ENCODE measurements at places on chromosomes 3 and 15.

- DNase-seq = no peak
Measured at GRCh38 chr15:28963711-28964081, 77.9 kb downstream of the APBA2 start.

- no peak for DNase-seq
Measured at GRCh38 chr3:68378631-68379030, 553.7 kb downstream of the TAFA4 start.

DNA sequence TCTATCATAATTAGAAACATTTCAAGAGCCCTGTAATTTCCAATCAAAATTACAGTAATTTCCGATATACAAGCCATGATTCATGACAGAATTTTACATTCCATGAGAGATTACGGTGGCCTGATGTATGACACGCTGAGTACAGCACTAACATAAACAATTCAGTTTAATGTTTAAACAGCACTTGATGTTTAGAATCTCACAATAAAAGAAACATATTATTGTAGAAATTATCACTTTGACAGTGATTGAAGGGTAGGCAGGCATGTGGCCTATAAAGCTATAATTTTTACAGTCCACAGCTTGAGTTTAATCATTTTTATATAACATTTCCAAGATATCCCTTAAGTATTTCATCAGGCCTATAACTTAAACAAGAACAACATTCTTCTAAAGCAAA is 48.5 kb downstream of the SATB1 start:
- DNase-seq = no peak

DNA sequence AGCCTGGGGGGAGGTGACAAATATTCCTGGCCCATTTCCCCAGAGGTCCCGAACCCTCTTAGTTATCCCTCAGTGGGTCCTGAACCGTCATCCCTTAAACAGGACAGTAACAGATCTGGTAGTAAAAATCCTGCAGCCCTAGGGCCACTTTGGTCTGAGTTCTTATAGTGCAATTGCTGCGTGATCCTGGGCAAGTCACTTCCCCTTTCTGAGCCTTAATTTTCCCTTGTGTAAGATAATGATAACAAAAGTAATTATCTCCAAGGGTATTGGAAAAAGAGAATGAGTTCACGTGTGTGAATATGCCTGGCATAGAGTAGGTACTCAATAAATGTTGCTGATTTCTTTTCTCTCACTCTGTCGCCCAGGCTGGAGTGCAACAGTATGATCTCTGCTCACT is 2.9 kb upstream of the JAGN1 start:
- no peak for DNase-seq

DNA sequence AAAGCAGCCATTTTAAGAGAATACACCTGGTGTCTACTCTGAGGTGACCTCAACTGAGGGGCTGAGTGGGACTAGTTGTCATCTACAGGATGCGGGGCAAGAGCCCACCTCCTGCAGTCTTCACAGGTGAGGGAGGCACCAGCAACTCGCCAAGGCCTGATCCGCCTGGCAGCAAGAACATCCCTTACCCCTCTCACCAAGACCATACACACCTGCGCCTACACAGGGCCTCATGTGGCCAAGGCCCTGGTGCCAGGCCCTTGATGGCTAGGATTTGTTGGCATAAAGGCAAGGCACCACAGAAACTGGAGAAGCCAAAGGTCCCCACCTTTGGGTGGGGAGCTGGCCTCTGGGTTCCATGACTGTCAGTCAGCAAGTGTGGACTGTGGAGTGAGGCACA is 18.4 kb downstream of the ELP6 start:
- no peak for DNase-seq

- DNase-seq = no peak
Measured at GRCh38 chr3:194854206-194854605, 168.5 kb downstream of the FAM43A start.

DNA sequence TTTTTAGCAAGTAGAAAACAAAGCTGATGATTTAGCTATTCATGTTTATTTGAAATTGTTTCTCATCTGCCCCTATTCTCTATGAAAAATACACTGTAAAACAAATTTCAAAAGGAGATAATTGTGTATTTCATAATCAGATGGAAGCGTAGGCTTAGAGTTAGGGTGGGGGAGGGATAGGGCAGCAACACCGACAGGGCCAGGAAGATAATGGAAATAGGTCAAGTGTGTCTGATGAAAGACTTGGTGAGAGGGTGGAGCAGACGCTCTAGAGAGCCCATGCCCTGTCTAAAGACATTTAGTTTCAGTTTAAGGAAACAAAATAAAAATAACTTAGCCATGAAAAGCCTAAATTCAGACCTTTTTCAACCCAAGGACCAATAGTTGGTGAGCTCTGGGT is 51.6 kb upstream of the ARL6 start:
- no peak for DNase-seq

DNA sequence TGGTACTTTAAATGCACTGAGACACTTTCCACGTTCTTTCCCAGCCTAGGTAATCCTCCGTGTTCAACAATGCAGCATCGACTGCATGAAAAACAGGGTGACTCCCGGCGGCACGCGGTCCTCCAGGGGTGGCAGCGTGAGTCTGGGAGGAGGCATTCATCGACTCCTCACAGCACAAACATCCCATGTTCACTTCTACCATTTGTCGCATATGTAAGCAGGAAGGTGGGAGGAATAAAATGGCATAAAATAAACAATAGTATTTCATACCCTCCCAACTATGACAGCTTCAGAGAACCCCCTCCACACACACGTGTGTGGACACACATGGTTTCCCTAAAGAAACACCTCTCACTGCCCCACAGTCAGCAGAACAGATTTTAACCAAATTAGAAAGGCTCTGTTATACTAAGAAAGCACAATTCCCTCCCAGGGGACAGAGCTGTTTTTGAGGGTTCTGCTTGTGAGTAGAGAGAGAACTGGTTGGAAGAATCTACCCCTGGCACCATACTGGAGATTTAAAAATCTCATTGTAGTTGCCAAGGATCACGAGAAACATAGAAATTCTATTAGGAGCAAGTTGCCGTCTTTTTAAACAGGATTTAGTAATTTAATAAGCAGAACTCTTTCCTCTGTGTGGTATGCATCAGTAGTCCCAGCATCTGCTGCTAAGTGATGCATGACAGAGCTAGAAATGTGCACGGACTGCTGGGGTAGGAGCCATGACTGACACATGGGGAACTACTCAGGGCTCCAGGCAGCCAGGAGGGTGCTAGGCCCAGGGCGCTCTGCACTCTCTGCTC is 6.0 kb downstream of the FAM43A start:
- DNase-seq = no peak

- DNase-seq = no peak
Measured at GRCh38 chr15:34364041-34364440, 3.0 kb downstream of the LPCAT4 start.

DNA sequence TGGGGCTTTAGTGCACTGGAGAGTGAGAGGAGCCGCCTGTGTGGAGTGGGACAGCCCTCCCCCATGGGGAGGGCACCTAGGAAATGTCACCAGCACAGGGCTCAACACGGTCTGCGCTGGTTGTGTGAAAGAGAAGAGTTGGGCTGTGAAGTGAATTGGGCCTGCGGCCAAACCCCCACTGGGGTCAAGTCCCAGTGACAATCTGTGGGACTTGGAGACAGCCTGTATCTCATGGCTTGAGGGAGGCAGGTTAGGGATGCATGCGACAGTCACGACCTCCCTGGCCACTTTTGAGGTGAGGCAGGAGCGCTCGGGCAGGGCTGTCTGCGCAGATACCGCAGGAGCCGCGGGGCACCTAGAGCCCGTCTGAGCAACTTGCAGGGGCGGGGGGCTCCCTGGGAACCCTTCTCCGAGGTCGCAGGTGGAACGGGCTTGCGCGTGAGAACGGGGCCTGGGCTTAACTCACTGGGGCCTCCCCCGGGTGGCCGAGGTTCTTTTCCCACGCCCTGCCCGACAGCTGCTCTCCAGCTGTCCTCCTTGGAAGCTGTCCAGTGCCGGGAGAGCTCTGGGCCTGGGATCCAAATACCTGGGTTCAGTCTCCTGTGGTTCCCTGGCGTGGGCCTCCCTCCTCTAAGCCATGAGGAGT is 77.4 kb downstream of the SNRK start:
- no peak for DNase-seq

- no peak for DNase-seq
Measured at GRCh38 chr3:129597087-129597999, 9.1 kb downstream of the PLXND1 start.

DNA sequence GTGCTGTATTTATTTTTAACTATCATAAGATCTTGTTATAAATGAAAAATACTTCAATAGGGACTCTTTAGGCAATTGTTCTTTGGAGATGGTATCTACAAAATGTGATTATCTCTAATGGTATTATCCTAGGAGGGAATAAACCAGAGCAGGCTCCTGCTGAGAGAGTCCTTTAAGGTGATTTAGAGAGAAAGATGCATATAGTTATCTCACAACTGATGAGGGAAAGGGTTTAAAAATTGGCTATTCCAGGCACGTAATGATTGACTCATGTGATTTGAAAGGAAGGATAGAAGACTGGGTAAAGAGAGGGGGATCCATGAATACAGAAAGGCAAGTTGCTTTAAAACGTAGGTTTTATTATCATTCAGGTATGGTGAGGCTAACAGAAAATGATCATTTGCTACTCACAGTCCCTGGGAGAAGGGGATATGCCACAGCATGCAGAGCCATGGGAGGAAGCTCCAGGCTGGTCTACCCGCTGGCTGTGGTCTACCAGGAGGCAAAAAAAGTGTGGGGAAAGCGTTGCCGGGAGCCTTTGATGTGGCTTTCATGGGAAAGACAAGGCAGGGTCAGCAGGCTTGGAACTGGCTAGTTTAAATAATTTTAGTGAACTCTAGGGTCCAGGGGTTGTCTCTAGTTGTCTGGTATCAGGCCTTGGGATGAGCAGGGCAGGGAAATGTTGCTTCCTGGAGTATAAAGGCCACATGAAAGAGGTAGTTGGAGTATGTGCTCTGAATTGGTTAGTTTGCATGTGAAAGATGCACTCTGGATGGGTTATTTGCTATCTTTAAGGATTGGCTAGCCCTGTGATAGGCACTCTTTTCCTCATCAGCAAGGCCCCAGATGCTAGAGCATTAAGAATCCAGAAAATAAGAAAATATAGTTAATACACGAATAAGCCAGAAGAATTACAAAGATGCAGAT is 798.4 kb upstream of the GRM7 start:
- DNase-seq = no peak

DNA sequence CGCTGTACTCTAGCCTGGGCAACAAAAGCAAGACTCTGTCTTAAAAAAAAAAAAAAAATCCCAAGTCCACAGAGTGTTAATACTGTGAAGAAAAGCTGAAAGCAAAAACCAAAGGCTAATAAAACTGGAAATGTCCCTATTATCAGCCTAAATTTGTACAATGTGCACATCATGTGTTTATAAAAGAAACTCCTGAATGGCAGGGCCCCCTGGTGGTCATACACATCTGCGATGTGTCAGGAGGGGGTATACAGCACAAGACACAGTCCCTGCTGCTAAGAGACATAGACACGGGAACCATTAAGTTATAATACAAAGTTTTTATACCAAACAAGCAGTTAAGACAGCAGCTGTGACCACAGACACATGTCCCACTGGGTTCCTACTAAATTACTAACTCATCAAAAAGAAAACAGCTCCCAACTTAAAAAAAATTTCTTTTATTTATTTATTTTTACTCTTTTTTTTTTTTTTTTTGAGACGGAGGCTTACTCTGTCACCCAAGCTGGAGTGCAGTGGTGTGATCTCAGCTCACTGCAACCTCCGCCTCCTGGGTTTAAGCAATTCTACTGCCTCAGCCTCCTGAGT is 31.0 kb downstream of the IDH2 start:
- peak; percentile 44 for DNase-seq

DNA sequence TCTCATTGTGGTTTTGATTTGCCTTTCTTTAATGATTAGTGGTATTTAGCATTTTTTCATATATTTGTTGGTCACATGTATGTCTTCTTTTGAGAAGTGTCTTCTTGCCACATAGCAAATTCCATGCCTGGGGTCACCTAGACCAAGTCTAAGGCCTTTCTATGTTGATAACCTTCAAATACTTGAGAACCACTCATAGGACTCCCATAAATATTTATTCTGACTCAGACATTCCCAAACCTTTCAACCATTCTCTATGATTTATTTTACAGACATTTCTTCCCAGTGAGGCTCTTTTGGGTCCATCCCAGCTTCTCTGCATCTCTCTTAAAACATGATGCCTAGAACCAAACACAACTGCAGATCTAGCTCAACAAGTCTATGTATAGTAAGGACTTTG is 69.2 kb downstream of the ATP8B4 start:
- DNase-seq = no peak

GRCh38 chr3:29576181-29576580 is 295.3 kb downstream of the RBMS3 start:
- no peak for DNase-seq

GRCh38 chr3:63706321-63707085 is 54.0 kb downstream of the SNTN start:
- no peak for DNase-seq

DNA sequence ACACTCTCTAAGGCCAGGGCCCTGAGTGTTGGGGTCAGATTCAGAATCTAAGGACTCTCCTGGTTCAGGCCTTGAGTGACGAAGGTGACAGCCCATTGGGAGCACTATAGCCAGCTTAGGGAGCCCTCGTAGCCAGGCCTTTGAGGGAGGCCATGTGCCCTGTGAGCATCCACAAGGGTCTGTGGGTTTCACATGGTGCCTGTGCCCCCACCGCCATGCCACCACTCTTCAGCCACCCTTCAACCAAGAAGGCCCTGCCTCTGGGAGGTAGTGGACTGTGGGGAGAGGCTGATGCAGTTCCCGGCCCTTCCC is 37.5 kb downstream of the TSPAN3 start:
- DNase-seq = no peak

DNA sequence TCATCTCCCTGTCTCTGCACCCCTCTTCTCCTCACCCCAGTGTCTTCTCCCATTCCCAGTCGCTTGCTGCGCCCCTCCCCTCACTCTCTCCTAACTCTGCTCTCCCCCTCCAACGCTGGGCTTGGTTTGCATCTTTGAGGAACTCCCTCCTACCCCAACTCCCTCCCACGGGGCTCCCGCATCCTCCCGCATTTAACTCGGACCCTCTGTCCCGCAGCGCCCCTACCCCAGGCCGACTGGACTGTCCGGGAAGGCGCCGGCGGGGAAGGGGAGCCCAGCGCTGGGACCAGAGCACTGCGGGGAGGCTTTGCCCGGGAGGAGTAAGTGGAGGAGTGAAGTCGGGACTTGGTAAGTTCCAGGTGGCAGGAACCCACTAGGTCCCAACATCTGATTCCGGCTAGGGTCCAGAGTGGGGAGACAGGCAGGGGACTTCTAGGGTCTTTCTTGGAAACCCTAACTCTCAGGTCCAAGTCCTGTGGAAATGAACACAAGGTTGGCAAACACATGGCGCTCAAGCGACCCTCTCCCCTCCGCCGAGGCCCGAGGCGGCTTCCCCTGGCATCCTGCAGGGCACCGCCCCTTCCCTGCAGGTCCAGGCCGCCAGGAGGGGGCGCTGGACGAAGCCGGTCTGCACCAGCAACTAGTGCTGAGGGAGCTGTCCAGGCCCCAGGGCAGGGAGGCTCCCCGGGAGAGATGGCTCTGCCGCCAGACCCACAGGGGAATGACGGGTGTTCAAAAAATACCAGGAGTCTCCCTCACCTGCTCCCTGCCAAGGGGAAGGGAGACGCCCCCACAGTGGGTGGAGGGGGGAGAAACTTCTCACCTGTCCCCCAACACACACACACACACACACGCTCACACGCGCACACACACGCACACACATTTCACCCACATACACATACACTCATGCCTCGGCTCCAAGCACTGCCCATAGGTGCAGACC is 53.2 kb downstream of the LHFPL4 start:
- DNase-seq = peak; percentile 39

GRCh38 chr15:62649793-62650420 is 392.6 kb upstream of the TPM1 start:
- DNase-seq = no peak

Measured in activated CD4-positive, alpha-beta T cell treated with anti-CD3 and anti-CD28 coated beads, Interleukin-2, amount 50 U/mL, for 24 hours (primary cell).